Stomach (tissue), 19 donors: ENCODE measurements at places on chromosomes 16 and 17. TPM values are rescaled to one million over a fixed set of nuclear protein-coding genes. Genes with fewer than 3 reads are reported as not detected.

OR2C1 gene
- not detected for total RNA-seq

DNA sequence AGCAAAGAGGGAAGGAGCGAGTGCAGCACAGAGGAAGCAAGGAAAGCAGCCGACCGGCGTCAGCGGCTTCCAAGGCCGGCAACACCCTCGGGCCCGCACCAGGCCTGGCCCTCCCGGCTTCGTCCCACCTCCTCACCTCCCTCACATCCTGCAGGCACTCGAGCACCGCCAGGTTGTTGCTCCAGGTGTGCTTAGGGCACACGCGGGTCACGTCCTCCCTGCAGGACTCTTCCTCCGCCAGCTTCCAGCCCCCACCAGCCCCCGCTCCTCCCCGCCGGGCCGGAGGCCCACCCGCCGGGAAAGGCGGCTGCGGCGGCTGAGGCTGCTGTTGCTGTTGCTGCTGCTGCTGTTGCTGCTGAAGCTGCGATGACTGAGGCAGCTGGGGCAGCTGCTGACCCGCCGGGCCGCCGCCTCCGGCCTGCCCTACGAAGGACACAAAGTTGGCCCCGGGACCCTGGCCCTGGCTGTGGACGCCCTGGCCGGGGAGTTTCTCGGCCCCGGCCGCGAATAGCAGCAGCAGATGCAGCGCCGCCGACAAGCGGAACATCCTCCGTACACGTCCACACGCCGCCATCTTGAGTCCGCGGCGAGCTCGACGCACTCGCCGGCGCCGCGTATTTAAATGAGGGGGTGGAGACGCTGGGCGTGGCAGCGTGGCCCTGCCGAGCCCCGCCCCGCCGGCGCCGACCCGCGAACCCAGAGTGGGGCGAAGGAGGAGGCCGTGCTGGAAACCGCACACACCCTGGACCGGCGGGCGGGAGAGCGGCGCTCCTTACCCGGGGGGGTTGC lies at the start of gene GLG1:
Gene GLG1, minus strand, starts transcription at position 594 of the 789 bp plus-strand sequence. Its CDS starts 20 bp downstream, at position 574.
- peak; percentile 93 for DNase-seq

GRCh38 chr17:43673516-43674323 lies 12.0 kb upstream of the MEOX1 start:
- DNase-seq = peak; percentile 82

DNA sequence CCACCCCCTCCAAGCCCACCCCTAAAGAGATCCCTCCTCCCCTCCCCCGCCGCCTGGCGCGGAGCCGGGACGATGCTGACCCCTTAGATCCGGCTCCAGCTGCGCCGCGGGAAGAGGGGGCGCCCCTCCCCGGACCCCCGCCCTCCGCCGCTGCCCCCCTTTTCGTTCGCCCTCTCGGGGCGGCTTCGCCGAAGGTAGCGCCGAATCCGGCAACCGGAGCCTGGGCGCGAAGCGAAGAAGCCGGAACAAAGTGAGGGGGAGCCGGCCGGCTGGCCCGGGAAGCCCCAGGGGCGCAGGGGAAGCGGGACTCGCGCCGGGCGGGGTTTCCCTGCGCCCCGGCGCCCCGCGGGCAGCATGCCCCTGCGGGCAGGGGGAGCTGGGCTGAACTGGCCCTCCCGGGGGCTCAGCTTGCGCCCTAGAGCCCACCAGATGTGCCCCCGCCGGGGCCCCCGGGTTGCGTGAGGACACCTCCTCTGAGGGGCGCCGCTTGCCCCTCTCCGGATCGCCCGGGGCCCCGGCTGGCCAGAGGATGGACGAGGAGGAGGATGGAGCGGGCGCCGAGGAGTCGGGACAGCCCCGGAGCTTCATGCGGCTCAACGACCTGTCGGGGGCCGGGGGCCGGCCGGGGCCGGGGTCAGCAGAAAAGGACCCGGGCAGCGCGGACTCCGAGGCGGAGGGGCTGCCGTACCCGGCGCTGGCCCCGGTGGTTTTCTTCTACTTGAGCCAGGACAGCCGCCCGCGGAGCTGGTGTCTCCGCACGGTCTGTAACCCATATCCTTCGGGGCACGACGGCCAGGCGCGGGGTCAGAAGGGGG lies 623 bp downstream of the CACNA1G start:
- DNase-seq = no peak

DNA sequence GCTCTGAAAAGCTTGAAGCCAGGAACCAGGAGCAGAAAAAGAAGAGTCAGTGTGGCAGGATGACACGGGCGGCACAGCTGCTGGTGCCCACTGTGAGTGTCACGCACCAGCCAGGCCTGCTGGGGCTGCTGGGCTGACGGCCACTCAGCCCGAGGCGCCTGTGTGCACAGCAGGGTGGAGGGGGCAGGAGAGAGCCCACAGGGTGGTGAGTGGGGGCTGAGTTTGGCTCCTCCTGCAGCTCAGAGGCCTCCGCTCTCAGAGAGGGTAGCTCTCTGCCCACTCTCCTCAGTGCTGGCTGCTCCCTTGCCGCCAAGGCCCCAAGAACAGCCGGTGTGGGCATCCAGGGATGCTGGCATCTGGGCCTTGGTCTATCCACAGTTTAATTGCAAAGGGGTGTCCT lies 59.6 kb downstream of the GSG1L start:
- no peak for DNase-seq
